ENCODE measurements at places on chromosomes 4 and X.

DNA sequence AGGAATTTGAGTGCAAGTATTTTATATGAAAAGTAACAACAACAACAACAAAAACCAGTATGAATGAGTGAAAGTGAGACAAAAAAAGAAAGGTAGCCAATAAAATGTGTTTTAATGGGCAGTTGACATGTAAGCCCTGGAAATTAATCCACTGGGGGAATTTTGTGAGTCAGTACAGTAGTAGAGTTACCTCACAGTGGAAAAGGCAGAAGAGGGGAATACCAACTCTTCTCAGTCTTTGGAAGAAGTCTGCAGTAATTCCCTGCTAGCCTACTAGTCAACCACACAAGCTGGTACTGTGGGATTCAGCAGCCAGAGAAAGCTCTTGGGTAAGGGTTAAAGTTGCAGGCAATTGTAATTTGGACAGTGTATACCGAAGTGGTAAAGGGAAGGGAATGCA is 76.3 kb upstream of the IL15 start:
- DNase-seq, result no peak

DNA sequence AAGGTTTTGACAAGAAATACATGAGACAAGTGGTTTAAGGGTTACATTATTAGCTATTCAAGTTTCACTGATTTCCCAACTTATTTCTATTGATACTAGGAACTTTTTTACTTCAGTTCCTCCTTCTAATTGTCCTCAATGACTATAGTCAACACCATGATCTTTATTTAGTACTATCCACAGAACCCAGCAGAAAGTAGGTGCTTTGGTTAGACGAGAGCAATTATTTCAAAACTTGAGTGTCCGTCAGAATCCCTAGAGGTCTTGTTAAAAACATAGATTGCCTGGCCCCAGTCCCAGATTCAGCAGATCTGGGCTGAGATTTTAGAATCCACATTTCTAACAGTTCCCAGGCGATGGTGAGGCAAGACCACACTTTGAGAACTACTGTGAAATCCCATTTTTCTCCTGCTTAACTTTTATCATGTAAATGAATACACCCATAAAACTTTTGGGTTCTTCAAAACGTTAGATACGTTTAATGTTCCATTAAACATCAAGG is 17.9 kb downstream of the EXOC1 start:
- DNase-seq, result no peak

- no peak for DNase-seq
Measured at GRCh38 chrX:133249266-133250058, 31.3 kb upstream of the TFDP3 start.

DNA sequence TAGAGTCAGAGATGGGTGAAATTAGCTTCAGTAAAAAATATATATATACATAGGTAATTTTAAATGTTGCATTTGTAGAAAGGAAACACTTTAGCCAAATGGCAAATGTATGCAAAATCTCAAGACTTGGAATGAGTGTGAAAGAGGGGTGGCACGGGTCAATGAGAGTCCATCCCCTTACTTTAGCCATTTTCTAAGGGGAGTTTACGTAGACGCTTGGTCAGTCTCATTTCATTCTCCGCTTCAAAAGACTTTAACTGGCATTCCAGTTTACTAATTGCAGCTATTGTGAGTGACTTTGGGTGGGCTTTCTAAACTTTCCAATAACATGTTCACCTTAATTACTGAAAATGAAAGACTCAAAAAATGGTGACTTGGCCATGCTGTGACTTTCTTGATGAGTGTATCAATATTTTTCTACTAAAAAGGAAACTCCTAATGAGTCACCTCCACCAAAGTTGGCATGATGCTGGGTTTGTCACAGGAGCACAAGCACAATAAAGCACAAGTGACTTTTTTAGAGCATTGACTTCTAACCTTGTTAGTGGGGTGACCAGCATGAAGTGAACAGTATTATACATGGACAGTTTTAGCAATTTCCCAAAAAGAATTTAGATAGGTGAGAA is 356.0 kb upstream of the RASGEF1B start:
- DNase-seq, result no peak

- no peak for DNase-seq
Measured at GRCh38 chr4:80266902-80267380, 477 bp downstream of the FGF5 start.

DNA sequence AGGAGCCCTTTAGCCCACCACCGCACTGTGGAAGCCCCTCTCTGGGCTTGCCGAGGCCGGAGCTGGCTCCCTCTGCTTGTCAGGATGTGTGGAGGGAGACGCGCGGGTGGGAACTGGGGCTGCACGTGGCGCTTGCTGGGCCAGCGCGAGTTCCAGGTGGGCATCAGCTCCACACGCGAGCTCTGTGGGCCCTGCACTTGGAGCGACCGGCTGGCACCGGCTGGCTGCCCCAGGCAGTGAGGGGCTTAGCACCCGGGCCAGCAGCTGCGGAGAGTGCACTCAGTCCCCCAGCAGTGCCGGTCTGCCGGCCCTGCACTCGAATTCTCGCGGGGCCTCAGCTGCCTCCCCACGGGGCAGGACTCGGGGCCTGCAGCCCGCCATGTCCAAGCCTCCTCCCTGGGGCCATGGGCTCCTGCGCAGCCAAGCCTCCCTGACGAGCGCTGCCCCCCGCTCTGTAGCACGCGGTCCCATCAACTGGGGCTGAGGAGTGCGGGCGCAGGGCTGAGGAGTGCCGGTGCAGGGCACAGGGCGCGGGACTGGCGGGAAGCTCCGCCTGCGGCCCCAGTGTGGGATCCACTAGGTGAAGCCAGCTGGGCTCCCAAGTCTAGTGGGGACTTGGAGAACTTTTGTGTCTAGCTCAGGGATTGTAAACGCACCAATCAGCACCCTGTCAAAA is 93.6 kb downstream of the DTHD1 start:
- DNase-seq, result no peak

GRCh38 chr4:123849495-123849894 is 452.9 kb downstream of the SPRY1 start:
- no peak for DNase-seq

DNA sequence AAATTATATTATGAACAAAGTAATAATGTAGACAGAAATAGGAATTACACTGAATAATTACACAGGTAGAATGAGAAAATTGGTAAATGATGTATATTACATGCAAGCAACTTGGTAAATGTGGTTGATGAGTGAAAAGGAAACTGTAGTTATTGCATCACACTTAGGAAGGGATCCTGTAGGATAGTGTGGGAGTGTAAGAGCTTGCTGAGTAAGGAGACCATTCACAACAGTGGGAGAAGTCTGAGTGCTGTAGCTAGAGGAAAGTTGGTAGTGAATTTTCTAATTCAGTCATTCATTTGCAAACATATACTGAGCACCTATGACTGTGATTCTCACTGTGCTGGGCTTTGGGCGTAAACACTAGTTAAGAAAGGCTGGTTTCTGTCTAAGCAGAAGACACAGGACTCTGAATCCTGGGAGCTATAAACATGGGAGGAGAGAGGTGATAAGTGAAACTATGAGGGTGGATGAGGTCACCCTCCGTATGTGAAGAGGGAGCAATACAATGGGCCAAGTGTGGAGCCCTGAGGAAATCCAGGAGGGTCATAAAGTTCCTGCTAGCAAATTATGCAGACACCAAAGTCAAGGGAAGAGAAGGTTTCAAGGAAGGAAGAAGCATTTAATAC is 14.2 kb upstream of the CPE start:
- DNase-seq, result no peak

- no peak for DNase-seq
Measured at GRCh38 chr4:165360985-165361670, 17.7 kb upstream of the CPE start.

DNA sequence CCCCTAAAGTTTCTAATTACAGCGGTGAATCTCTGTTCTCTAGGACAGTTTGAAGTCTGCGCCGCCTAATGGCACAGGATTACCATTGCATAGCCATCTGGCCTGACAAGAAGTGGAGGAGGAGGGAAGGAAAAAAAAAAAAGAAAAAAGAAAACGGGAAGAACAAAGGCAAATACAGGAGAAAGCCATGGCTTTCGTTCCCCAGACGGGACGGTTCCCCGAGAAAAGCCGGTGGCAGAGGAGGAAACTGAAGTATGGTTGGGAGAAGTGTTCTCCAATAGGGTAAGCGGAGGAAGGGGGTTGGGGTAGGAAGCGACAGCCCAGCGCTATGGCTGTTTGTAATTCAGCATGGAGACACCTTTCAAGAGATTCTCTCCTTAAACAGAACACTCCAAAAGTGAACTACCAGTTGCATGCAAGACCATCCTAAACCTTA is 80.8 kb downstream of the HMGN5 start:
- DNase-seq, result no peak

GRCh38 chrX:103254921-103255493 is at the start of gene TCEAL8:
Gene TCEAL8 (minus strand): TSS chrX:103255155. CDS start chrX:103253979, 1,176 bp downstream.
- peak; percentile 26 for DNase-seq

- peak; percentile 79 for DNase-seq
Measured at GRCh38 chr4:77586951-77587383, 18.7 kb upstream of the CXCL13 start.

- DNase-seq, result no peak
Measured at GRCh38 chrX:103556963-103557612, 28.2 kb upstream of the TCEAL4 start.

DNA sequence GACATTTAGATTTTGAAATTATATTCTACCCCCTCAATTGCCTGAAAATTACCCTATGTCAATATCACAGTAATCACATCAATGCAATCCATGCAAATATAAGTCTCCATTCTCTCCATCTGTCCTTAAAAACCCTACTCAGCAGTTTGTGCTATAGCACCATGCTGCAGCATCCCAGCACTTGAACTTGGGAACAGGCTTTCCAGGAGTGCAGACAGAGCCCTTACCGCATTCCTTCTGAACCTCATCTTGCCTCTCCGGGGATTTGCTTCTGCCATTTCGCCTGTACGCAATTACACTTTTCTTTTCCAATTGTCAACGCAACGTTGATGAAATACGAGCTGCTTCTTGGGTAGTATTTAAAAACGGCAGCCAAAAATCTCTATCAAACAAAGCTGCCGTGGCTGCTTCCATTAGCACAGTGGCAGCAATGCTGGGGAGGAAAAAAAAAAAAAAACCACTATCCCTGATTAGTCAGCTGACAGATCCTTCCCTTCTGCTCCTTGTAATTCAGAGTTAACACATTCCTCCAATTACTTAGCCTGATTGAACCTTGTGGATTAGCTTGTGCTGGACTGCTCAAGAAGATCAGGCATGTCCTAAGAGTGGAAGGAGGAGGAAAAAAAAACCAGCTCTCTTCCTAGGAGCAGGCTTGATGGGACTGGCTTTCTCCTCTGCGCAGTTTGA is 65.6 kb downstream of the MCF2 start:
- no peak for DNase-seq

GRCh38 chrX:145613894-145614293 is 203.7 kb upstream of the SLITRK2 start:
- no peak for DNase-seq

DNA sequence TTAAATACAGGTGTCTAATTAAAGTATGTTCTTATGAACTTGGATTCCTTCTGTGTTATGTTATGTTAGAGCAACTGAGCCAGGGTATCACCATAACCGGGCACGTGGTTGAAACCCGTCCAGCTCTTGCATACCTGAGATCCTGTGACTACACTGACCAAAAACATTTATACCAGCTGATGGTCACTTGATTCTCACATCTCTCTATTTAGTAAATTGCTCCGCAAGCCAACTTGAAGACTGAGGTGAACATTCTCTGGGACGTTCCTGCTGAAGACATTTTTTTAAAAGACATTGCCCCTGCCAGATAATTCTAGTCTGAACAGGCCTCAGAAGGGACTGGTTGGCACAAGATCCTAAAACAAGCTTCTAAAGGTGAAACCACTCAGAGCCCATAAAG is 550.0 kb upstream of the DIPK2B start:
- DNase-seq, result no peak

DNA sequence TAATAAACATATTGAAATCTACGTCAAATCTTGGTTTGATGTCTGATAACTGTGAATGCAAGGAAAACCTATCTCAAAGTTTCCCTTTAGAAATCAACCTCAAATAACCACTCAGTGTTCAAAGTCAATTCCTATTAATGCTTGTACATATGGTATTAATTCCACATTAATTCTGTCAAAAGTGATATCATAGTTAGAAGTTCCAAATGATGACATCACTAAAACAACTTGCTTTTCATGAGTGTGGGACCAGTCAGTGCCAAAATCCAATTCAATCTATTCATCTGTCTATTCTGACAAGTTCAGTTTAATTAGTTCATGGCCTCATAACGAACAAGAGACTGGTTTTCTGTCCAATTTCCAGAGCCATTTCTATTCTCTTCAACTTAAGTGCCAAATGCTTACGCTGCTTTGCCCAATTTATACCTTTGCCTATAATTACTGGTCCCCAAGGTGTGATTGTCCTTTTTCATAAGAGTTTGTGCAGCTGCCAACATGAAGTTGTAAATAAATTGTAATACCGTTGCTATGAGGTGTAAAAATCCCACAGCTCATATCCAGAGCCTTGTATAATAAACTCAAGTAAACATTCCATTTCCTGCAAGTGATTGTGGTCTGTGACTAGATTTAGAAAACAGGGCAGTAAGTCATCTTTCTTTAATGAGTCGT is 476.2 kb downstream of the RAB28 start:
- DNase-seq, result no peak

- DNase-seq, result no peak
Measured at GRCh38 chrX:20434986-20435385, 168.3 kb upstream of the RPS6KA3 start.

DNA sequence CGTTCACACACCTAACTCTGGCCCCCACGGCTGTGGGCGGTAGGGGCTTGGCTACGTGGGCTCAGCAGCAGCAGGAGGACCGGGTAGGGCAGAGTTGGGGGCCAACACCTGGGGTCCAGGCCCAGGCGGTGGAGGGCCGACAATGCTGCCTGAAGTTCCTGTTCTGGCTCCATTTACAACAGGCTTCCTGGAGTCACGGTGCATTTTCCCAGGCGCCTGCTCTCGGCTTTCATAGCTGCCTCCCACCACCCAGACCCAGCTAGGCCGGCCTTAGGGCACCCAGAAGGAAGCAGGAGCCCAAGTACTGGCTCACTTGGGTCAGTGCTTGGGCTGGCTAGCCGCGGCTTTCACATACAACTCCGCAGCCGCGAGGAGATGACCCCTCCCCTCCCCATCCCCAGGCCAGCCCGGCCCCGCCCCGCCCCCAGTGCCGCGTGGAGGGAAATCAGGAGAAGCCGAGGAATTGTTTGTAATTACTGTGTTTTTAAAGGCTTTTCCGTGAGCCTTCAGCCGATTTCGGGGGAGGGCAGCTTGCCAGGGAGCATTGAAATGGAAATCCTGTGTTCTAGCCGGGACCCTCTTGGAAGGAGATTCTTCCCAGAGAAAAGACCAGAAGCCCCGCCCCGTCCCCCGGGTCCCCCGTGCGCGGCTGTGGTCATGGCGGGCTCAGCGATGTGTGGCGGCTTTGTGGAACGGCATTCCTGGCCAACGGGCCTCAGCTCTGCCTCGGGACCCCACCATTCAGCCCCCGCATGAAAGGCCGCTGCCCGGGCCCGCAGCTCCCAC is 28.5 kb downstream of the PJA1 start:
- no peak for DNase-seq

GRCh38 chrX:101493225-101493624 is 8.0 kb downstream of the ARMCX4 start:
- DNase-seq, result no peak

- no peak for DNase-seq
Measured at GRCh38 chr4:177427192-177427591, 15.0 kb downstream of the AGA start.

- DNase-seq, result no peak
Measured at GRCh38 chr4:158010361-158010760, 162.5 kb downstream of the GASK1B start.

- DNase-seq, result no peak
Measured at GRCh38 chr4:40283968-40284367, 51.2 kb upstream of the CHRNA9 start.

All from GM12864 (cell line).